ENCODE measurements at places on chromosomes 2 and 18.

DNA sequence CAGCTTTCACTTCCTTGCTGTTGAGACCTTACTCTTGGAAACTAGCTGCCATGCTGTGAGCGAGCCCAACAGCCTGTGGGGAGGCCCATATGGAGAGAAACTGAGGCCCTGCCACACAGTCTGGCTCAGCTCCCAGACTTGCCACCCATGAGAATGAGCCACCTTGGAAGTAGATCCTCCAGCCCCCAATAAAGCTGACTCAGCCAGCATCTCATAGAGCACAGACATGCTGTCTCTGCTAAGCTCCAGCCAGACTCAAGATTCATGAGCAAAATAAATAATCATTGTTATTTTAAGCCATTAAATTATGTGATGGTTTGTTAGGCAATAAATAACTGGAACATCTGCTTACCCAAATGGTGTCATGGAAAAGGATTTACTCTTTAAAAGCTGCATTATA is 53.6 kb upstream of the DDX18 start:
- no peak for DNase-seq

DNA sequence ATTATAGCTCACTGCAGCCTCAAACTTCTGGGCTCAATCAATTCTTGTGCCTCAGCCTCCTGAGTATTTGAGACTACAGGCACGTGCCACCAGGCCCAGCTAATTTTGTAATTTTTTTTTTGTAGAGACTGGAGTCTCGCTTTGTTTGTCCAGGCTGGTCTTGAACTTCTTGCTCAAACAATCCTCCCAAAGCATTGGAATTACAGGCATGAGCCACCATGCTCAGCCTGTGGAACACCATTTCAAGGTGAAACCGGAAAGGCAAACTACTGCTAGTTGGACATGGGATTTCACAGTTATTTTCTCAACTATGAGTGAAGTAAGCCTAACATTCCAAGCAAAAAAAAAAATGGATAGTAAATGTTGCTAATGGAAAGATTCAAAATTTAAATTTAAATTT is 20.9 kb upstream of the TGIF1 start:
- DNase-seq, result no peak

GRCh38 chr18:59742325-59743111 is 45.3 kb upstream of the CCBE1 start:
- no peak for DNase-seq

DNA sequence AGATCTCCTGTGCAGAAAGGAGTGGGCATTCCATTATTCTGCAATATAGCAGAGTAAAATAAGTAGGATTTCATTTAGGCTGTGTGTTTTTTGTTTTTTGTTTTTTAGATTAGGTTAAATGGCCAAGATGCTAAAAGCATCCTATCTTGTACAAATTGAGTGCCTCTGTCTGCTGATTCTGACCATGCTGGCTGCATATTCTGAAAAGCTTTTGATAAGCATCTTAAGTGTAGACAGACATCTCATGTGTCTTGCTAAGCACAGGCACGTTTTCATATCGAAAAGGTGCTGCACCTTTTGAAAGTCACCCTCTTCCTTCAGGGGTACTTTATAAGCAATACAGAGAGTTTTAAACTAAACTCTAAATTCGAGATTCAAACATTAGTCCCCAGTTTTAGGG is 74.0 kb upstream of the BCL11A start:
- DNase-seq, result no peak

DNA sequence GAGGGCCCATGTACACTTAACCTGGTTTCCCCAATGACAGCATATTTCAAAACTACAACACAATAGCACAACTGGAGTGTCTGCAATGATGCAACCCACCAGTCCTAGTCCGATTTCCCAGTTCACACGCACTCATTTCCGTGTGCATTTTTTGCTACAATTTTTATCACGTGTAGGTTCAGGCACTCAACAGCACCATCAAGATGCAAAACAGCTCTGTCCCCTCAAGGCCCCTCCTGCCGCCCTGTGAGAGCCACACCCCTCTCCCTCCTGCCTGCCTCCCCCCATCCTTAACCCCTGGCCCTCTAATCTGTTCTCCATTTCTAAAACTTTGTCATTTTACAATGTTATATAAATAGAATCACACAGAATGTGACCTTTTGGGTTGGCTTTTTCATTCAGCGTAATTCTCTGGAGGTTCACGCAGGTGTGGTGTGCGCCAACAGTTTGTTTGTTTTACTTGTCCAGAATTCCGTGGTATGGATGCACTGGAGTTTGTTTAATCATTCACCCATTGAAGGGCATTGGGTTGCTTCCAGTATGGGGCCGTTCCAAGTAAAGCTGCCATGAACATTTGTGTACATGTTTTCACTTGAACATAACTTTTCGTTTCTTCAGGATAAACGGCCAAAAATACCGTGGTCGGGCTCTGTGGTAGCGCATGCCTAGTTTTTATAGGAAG is 8.4 kb downstream of the KCNIP3 start:
- no peak for DNase-seq

- no peak for DNase-seq
Measured at GRCh38 chr2:155583674-155584195, 748.8 kb downstream of the NR4A2 start.

- peak; percentile 22 for DNase-seq
Measured at GRCh38 chr2:88692187-88692586, 714 bp downstream of the RPIA start.
